Stimulated activated CD8-positive, alpha-beta memory T cell treated with anti-CD3 and anti-CD28 coated beads, Interleukin-2, amount 100 ng/mL, for 1 hour (primary cell): ENCODE measurements at places on chromosomes 16 and 17.
A peak's percentile ranks its signal among the peaks of the same experiment; 100 is the strongest.

GRCh38 chr17:47692895-47693730 lies 848 bp upstream of the TBKBP1 start:
- DNase-seq = no peak

- no peak for DNase-seq
Measured at GRCh38 chr17:73902416-73903181, 258.4 kb upstream of the SDK2 start.

DNA sequence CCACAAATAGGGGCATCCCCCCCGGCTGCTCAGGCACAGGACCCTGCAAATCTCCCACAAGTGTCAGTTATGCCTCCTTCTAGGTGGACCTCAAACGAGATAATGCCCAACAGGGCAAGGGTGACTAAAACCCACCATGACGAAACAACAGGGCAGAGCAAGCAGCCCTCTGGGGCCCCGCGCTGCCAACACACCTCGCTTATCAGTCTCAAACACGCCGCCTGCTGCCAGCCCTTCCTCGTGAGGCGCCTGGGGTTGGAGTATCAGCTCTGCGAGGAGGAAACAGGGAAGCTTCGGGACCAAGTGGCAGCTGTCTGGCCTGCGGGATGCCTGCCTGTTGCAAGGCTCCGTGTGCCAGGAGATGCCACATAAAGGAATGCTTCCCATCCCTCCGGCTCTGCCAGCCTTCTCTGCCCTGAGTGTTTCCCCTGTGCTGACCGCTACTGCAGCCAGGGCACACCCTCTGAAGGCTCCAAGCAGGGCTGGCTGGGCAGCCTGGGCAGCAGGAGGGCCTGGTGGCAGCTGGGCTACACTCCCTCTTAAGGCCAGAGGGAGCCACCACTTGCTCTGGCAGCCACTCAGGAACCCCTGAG lies 2.5 kb downstream of the SMIM5 start:
- DNase-seq = no peak

GRCh38 chr17:73105431-73105830 lies 12.9 kb upstream of the SLC39A11 start:
- no peak for DNase-seq

DNA sequence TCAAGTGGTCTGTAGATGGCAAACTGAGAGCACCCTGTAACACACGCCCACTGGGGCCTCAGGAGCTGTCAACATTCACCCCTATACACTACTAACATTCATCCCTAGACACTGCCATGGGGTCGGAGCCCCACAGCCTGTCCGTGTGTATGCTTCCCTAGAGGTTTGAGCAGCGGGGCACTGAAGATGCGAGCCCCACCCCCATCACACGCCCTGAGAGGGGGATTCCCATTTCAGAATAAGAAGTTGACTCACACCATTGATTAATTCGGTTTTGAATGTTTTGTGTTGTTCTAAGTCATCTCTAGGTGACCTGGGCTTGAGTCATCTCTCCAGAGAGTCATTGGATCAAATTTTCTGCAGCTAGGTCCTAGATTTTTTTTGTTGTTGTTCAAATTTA lies 37.3 kb upstream of the MMD start:
- no peak for DNase-seq

- DNase-seq = no peak
Measured at GRCh38 chr16:30748634-30749445, 615 bp downstream of the PHKG2 start.

DNA sequence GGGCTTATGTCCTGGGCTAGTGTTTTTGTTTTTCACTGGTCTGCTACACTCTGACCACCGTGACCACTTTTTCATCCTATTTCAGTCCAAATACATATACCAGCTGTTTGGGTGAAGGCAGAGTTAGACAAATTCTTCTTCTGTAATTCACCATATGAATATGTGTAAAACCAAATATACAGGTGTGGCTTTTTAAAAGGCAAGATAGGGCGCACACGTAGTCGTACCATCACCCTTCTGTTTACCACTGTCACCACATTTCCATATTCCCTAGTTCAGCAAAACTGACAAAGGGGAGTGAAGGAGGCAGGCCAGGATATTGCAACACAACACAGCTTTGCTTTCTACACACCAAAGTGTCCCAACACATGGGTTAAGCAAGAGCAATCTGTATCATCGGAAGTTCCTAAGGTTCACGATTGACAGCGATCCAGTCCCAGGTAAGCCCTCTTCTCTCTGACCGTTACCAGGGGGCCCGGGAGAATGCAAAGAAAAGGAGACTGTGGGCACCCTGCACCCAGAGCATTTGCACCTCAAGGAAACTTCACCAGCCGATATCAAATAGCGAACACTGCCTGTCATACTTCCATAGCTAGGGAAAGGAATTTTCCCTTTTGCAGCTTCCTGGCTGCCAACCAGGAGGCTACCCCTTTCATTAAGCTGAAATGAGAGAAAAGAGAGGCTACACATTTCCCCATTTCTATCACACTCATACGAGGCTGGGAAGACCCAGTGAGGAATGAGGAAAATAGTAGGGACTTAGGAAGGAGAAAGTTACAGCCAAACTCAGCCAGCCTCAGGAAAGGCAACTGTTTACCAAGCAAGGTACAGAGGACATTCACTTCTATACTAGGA lies 23.1 kb downstream of the CREBBP start:
- DNase-seq = no peak

- DNase-seq = no peak
Measured at GRCh38 chr17:47120521-47121095, 68.5 kb downstream of the CDC27 start.

DNA sequence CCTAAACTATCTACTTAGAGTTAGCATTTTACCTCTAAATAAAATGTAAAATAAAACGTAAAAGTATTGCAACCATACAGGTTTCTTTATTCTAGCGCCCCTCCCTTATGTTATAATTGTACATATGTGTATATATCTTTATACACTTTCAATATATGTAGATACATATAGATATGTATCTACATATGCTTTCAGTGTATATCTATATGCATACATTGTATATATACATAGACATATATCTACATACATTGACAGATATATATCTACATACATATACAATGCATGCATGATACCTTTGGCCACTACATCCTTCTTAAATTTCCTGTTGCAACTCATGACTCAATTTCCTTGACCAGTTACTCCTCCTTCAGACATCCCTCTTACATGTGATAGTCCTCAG lies 16.7 kb downstream of the BPTF start:
- DNase-seq = no peak

DNA sequence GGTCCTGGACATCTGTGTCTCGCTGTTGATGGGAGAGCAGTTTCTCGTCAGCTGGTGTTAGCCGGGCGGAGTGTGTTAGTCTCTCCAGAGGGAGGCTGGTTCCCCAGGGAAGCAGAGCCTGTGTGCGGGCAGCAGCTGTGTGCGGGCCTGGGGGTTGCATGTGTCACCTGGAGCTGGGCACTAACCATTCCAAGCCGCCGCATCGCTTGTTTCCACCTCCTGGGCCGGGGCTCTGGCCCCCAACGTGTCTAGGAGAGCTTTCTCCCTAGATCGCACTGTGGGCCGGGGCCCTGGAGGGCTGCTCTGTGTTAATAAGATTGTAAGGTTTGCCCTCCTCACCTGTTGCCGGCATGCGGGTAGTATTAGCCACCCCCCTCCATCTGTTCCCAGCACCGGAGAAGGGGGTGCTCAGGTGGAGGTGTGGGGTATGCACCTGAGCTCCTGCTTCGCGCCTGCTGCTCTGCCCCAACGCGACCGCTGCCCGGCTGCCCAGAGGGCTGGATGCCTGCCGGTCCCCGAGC lies 17.9 kb downstream of the GAA start:
- DNase-seq = no peak

DNA sequence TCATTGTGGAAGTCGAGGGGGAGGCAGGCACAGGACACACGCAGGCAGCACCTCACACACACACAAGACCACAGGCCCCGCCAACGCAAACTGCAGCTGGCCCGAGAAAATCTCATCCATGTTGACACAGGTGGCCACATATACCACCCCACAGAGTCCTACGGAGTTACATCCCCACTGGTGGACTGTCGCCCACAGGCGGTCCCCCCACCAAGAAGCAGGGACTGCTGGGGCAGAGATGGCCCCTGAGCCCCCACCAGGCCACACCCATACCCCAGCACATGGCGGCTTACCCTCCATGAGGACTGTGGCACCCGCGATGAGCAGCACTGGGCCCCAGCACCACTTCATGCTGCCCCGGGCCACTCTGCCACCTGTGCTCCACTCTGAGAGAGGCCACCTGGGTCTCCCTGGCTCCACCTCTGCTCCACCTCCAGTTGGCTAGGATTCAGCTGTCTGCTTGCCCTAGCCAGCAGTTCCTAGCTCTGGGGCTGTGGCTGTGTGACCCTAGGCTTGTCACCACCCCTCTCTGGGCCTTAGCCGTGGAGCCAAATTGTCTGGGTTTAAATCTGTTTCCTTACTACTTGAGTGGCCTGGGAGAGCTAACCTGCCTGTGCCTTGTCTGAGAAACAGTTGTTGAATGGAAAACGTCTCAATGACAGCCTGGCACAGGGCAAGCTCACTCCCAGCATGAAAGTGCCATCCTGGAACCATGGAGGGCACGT lies at the start of gene PRSS53:
Gene PRSS53 (minus strand): TSS at position 485 of the 725 bp plus-strand sequence. CDS start 134 bp downstream, at position 351.
- no peak for DNase-seq

- no peak for DNase-seq
Measured at GRCh38 chr16:1546430-1546829, 13.0 kb downstream of the TMEM204 start.

GRCh38 chr17:80692931-80693467 lies 148.4 kb downstream of the RPTOR start:
- DNase-seq = no peak

- no peak for DNase-seq
Measured at GRCh38 chr16:35552763-35553162, 2093.4 kb downstream of the TP53TG3F start.

DNA sequence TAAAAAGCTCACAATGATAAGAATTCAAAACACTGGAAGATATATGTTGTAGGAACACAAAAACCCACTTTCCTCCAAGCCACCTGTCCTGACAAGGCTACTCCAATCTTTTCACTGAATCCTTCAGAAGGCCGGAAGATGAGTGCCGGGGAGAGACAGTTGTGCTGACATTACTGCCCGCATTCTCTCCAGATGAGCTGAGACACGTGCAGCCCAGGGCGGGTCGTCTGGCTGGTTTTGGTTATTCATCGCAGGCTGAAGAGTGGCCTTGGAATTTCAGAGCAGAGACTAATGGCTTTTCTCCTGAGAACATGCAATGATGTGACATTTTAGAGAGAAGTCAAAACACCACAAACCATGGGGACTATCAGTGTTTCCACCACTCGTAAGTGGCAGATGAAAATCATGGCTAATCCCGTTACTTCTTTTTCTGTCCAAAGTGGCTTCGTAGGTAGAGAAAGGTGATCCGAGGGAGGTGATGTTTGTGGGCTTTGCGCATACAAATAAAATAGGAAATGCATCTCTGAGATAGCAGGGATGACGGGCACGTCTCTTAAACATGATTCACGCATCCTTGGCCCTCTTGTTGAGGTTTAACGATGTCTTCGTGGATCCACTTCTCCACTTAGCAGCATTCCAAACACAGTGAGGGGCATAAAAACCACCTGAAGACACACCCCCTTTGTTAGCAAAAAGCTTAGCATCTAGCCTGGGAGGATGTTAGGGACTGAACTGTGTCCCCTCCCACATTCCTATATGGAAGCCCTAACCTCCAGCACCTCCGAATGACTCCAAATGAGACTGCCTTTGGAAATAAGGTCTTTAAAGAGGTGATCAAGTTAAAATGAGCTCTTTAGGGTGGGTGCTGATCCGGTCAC lies 134.0 kb downstream of the IRX3 start:
- DNase-seq = no peak

GRCh38 chr17:77560841-77561240 lies 397.7 kb upstream of the TNRC6C start:
- no peak for DNase-seq

DNA sequence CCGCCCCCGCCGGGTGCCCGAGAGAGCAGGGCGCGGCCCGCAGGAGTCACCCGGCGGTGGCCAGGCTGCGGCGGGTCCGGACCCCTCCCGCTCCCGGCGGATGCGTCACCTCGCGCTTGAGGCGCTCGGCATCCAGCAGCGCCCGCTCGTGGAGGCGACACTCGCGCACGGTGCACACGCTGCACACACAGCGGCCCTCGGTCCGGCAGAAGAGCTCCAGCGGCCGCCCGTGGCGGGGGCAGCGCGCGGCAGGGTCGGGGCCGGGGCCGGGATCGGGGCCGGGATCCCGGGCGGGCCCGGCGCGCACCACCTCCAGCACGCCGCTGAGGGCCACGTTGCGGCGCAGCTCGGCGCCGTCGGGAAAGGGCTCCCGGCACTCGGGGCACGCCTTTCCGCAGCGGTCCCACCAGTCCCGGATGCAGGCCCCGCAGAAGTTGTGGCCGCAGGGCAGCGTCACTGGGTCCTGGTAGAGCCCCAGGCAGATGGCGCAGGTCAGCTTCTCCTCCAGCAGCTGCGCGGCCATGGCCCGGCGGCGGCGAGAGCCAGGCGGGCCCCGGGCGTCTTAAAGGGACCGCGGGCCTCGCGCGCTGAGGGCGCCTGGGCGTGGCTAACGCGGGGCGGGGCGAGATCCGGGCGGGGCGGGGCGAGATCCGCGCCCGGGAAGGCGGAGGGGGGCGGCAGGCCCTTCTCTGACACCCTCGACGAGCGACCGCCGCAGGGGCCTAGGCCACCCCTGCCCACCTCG lies at the start of gene TRIM65:
Gene TRIM65 (minus strand): TSS at position 537 of the 745 bp plus-strand sequence. CDS start 14 bp downstream, at position 523.
- DNase-seq = peak; percentile 58

DNA sequence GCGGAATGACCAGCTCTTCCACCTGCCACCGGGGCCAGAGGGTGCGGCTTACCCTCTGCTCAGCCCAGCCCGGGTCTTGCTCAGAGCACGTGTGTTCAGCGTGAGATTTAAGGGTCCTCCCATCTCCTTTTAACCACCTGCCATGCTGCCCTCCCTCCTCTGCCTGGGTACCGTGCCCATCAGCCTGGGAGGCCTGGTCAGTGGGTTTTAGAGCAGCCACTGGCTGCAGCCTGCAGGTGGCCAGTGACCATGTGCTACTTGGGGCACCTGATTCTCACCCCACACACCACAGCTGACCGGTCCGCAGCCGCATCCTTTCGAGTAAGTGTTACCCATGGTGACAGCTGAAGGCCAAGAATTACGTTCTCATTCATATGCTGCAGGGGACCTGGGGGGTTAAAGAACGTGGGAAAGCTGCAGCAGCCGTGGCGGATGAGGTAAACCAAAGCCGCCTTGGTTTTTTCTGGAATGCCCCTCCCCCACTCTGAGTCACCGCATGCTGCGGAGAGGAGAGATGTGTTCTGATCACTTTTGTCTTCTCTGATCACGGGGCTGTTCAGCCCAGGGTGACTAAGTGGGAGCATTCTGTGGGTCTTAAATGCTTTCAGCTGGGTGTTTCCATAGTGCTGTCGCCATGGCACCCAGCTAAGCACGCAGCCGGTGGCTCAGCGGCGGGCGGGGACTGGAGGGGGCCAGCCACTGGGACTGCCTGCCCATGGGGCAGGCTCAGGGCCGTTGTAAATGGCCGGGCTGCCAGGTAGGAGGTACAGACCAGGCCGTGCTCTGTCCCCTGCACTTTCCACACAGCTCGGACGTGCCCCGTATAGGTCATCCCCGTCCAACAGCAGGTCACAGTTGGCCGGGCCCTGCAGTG lies 59.8 kb downstream of the BAIAP2 start:
- peak; percentile 76 for DNase-seq

DNA sequence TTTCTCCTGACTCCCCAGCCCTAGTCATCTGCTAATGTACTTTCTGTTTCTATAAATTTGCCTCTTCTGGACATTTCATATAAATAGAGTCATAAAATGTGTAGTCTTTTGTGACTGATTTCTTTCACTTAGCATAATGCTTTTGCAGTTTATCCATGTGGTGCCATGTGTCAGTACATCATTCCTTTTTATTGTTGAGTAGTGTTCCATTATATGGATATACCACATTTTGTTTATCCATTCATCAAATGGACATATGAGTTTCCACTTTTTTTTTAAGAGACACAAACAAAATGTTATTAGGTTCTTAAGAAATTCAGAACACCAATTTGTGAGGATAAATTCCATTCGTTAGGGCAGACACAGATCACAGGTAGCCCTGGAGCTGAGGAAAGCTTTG lies 11.0 kb downstream of the DBF4B start:
- DNase-seq = no peak
